Activated CD4-positive, alpha-beta T cell treated with anti-CD3 and anti-CD28 coated beads, Interleukin-2, amount 10 ng/mL, durations not matched to agents 24 days and 14 days (primary cell): ENCODE measurements at places on chromosomes 1 and 21.

- peak overlapping the region; percentile 50 for H3K27ac ChIP-seq
- peaks cover 45% of the 10 kb centered on the region for H3K4me1 ChIP-seq
Observed at GRCh38 chr1:8629241-8630091, 188.0 kb downstream of the RERE start.

- peaks cover 64% of the 10 kb centered on the region for H3K27me3 ChIP-seq
- H3K4me1 ChIP-seq: peaks cover 15% of the 10 kb centered on the region
- H3K27ac ChIP-seq: peak within 1 kb of the TSS; percentile 31
Observed at GRCh38 chr1:186680245-186681061, at the start of gene PTGS2. TSS of gene PTGS2 (minus strand) at chr1:186680423. CDS start at chr1:186680290, 133 bp downstream.

DNA sequence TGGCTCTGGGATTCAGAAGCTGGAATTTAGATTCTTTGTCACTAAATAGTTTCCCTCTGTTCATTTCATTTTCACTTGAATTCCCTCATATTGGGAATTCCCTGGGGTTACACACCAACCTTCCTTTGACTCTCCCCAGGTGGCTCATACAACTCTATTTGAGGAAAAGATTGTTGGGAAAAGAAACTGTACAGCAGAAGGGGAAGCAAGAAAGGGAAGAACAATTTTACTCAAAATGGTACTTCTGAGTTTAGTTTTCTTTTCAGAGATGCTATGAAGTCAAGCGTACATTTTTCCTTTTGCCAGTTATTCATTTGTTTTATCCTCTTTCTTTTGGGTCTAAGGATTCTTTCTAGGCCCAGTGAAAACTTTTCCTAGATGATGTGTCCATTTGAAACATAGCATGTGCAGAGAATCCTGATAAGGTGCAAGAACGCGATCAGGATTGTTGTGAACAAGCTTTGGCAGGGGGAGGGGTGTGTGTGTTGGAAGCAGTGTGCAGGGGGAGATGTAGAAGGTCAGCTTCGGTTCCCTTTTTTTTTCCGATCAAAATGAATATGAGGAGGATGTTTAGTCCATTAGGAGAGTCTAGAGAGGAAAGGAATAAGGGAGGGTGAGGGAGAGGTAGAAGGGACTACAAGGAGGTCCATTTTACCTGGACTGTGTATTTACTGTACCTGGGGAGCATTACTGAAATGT, 26.8 kb upstream of the CD1D start:
- no peak overlapping the region for H3K4me3 ChIP-seq
- H3K36me3 ChIP-seq: no peaks in the 10 kb centered on the region
- peaks cover 15% of the 10 kb centered on the region for H3K4me1 ChIP-seq
- no peak overlapping the region for H3K27ac ChIP-seq
- no peak for DNase-seq
- H3K27me3 ChIP-seq: peaks cover 6% of the 10 kb centered on the region

DNA sequence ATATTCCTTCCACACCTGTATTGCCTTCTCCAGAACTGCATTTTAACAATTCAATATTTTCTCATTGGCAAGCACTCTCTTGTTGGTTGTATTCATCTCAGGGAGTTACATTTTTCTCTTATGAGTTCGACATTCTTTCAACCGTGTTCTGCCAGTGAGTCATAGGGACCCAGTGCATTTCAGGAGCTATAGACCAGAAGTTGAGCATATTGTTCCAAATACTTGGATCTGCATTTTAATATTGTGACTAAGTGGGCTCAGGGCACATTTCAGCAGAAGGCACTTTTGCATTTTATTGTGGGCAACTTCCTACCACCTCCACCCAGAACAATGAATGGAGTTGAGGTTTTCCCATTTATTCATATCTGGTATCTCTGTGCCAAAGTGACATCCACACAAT, 132.8 kb downstream of the TNFSF18 start:
- no peak overlapping the region for H3K27ac ChIP-seq
- H3K27me3 ChIP-seq: peaks cover 18% of the 10 kb centered on the region
- no peaks in the 10 kb centered on the region for H3K4me1 ChIP-seq
- no peak overlapping the region for H3K4me3 ChIP-seq
- DNase-seq: no peak

GRCh38 chr1:114080511-114081436, 72.9 kb downstream of the SYT6 start:
- no peak overlapping the region for H3K27ac ChIP-seq
- no peak for DNase-seq
- no peaks in the 10 kb centered on the region for H3K36me3 ChIP-seq
- H3K4me3 ChIP-seq: no peak overlapping the region
- H3K27me3 ChIP-seq: peaks cover 10% of the 10 kb centered on the region

DNA sequence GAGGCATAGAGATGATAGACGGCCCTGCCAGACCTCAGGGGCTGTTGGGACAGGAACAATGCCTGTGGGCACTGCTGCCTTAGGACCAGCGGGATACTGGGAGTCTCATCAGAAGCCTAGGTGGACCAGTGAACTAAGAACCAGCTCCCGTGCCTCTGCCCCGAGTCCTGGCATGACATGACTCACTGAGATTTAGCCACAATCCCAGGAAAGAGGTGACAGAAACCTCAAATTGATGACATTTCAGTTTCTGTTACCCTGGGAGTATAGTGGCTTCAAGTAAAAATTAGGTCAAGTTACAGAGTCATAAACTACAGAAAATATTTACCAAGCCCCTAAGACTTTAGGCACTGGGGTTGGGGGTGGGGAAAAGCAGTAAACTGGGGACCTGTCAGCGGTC, 74.6 kb upstream of the GADD45A start:
- H3K27ac ChIP-seq: no peak overlapping the region
- peaks cover 8% of the 10 kb centered on the region for H3K27me3 ChIP-seq
- no peak overlapping the region for H3K4me3 ChIP-seq
- H3K36me3 ChIP-seq: no peaks in the 10 kb centered on the region

GRCh38 chr21:27382404-27382803, 415.5 kb upstream of the ADAMTS5 start:
- H3K4me1 ChIP-seq: no peaks in the 10 kb centered on the region
- H3K4me3 ChIP-seq: no peak overlapping the region
- no peaks in the 10 kb centered on the region for H3K27me3 ChIP-seq
- no peak for DNase-seq

GRCh38 chr1:87197156-87197555, 131.5 kb upstream of the LMO4 start:
- H3K27ac ChIP-seq: no peak overlapping the region
- peaks cover 25% of the 10 kb centered on the region for H3K27me3 ChIP-seq
- no peaks in the 10 kb centered on the region for H3K36me3 ChIP-seq
- H3K4me1 ChIP-seq: no peaks in the 10 kb centered on the region
- no peak overlapping the region for H3K4me3 ChIP-seq

GRCh38 chr1:60111716-60112115, 38.1 kb upstream of the C1orf87 start:
- no peak for DNase-seq
- H3K4me3 ChIP-seq: no peak overlapping the region
- no peaks in the 10 kb centered on the region for H3K36me3 ChIP-seq
- H3K27me3 ChIP-seq: no peaks in the 10 kb centered on the region

GRCh38 chr1:235941876-235942624, 75.3 kb upstream of the LYST start:
- no peak for DNase-seq
- no peaks in the 10 kb centered on the region for H3K27me3 ChIP-seq
- H3K27ac ChIP-seq: no peak overlapping the region
- H3K36me3 ChIP-seq: no peaks in the 10 kb centered on the region
- H3K4me1 ChIP-seq: peaks cover 46% of the 10 kb centered on the region

DNA sequence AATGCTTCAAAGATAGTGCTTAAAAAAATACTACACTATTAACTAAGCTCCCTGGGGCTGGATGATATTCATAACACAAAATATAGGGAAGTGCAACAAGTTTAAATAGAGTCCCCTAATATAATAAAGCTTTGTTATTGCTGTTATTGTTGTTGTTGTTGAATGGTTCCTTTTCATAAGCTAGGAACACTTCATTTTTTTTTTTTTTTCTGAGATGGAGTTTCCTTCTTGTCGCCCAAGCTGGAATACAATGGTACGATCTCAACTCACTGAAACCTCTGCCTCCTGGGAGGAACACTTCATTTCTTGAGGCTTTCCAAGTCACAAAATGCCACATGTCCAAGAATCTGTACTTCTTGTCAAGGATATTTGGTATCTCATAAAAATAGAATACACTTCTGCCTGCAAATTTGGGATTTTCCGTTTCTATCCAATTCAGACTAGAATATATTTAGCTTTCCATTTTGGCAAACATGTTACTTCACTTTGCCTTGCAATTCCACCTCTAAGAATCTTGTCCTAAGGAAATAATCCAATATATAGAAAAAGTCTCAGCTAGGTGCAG, 21.1 kb downstream of the WDR47 start:
- peaks cover 4% of the 10 kb centered on the region for H3K4me1 ChIP-seq
- H3K27ac ChIP-seq: no peak overlapping the region
- H3K27me3 ChIP-seq: no peaks in the 10 kb centered on the region
- no peak overlapping the region for H3K4me3 ChIP-seq
- no peak for DNase-seq

DNA sequence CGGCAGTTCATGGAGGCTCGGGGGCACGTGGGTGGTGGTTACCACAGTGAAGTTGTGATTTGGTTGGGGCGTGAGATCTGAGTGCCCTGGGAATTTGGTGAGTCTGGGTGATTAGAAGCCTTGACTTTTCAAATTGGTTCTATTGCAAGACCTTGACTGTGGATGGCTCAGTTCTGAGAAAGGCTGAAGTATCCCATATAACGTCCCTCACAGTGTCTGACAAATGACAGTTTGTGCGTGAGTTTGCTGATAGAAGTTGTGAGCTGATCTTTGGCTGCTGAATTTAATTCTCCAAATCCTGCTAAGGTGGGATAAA, 549 bp downstream of the MSH4 start:
- DNase-seq: no peak
- H3K27me3 ChIP-seq: no peaks in the 10 kb centered on the region
- peaks cover 11% of the 10 kb centered on the region for H3K4me1 ChIP-seq
- H3K36me3 ChIP-seq: peaks cover 54% of the 10 kb centered on the region

GRCh38 chr1:115373305-115373704, 35.3 kb upstream of the NGF start:
- no peak overlapping the region for H3K4me3 ChIP-seq
- H3K4me1 ChIP-seq: no peaks in the 10 kb centered on the region
- no peaks in the 10 kb centered on the region for H3K36me3 ChIP-seq
- DNase-seq: no peak
- no peak overlapping the region for H3K27ac ChIP-seq

GRCh38 chr1:172745014-172745413, 86.1 kb downstream of the FASLG start:
- no peak overlapping the region for H3K27ac ChIP-seq
- H3K27me3 ChIP-seq: peaks cover 47% of the 10 kb centered on the region
- no peaks in the 10 kb centered on the region for H3K36me3 ChIP-seq
- H3K4me3 ChIP-seq: peak overlapping the region; percentile 1

- H3K4me3 ChIP-seq: no peak overlapping the region
- no peak overlapping the region for H3K27ac ChIP-seq
- DNase-seq: no peak
Observed at GRCh38 chr1:175015243-175015642, 8.0 kb downstream of the MRPS14 start.

DNA sequence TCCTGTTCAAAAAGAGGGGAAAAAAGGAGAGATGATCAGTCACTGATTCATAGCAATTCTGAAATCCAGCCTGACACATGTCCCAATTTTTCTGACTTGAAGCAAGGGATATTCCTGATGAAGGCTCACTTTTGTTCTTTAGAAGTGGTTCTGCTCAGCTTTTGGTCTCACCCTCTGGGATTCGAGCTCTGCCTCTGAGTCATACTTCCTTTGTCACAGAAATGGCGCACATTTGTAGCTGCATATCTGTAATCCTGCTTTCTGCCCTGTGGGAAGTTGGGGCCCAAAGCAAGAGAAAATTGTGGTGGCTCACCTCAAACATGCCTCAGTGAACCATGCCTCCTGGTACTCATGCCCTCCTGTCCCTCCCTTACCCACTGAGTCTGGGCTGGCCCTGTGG, 22.3 kb upstream of the FAM78B start:
- H3K27ac ChIP-seq: no peak overlapping the region
- peaks cover 5% of the 10 kb centered on the region for H3K27me3 ChIP-seq
- no peak for DNase-seq
- no peak overlapping the region for H3K4me3 ChIP-seq
- H3K4me1 ChIP-seq: no peaks in the 10 kb centered on the region
- H3K36me3 ChIP-seq: no peaks in the 10 kb centered on the region

- no peaks in the 10 kb centered on the region for H3K36me3 ChIP-seq
- H3K27me3 ChIP-seq: peaks cover 4% of the 10 kb centered on the region
- no peak overlapping the region for H3K27ac ChIP-seq
Observed at GRCh38 chr1:232211149-232211548, 418.8 kb downstream of the SIPA1L2 start.

GRCh38 chr1:95780836-95781235, 546.8 kb downstream of the RWDD3 start:
- no peak overlapping the region for H3K4me3 ChIP-seq
- no peaks in the 10 kb centered on the region for H3K27me3 ChIP-seq
- H3K36me3 ChIP-seq: no peaks in the 10 kb centered on the region

GRCh38 chr21:39938086-39938625, 70.9 kb downstream of the PCP4 start:
- H3K4me1 ChIP-seq: no peaks in the 10 kb centered on the region
- no peak overlapping the region for H3K4me3 ChIP-seq
- H3K27ac ChIP-seq: no peak overlapping the region
- no peaks in the 10 kb centered on the region for H3K27me3 ChIP-seq
- no peaks in the 10 kb centered on the region for H3K36me3 ChIP-seq

GRCh38 chr1:46197964-46198811, at the start of gene POMGNT1:
TSS of gene POMGNT1 (minus strand) at chr1:46198434. CDS start at chr1:46197821, 613 bp downstream.
- DNase-seq: peak; percentile 96
- peaks cover 2% of the 10 kb centered on the region for H3K27me3 ChIP-seq
- H3K27ac ChIP-seq: peak within 1 kb of the TSS; percentile 85
- peaks cover 20% of the 10 kb centered on the region for H3K4me1 ChIP-seq
- H3K36me3 ChIP-seq: peaks cover 19% of the 10 kb centered on the region

- H3K36me3 ChIP-seq: no peaks in the 10 kb centered on the region
- no peak for DNase-seq
- peaks cover 2% of the 10 kb centered on the region for H3K27me3 ChIP-seq
- H3K27ac ChIP-seq: no peak overlapping the region
- peaks cover 35% of the 10 kb centered on the region for H3K4me1 ChIP-seq
Observed at GRCh38 chr21:38297194-38297631, 40.4 kb downstream of the KCNJ15 start.

GRCh38 chr1:47244339-47244862, 12.4 kb upstream of the TAL1 start:
- peaks cover 4% of the 10 kb centered on the region for H3K36me3 ChIP-seq
- no peak for DNase-seq
- peaks cover 32% of the 10 kb centered on the region for H3K27me3 ChIP-seq
- H3K27ac ChIP-seq: no peak overlapping the region

GRCh38 chr1:43241413-43241836, 28.4 kb upstream of the TMEM125 start:
- peaks cover 12% of the 10 kb centered on the region for H3K4me1 ChIP-seq
- DNase-seq: no peak
- H3K27ac ChIP-seq: no peak overlapping the region
- H3K36me3 ChIP-seq: no peaks in the 10 kb centered on the region
